ENCODE measurements at places on chromosomes 1 and 21.

GRCh38 chr21:32603131-32603530 is 9.0 kb downstream of the CFAP298 start:
- DNase-seq, result no peak

DNA sequence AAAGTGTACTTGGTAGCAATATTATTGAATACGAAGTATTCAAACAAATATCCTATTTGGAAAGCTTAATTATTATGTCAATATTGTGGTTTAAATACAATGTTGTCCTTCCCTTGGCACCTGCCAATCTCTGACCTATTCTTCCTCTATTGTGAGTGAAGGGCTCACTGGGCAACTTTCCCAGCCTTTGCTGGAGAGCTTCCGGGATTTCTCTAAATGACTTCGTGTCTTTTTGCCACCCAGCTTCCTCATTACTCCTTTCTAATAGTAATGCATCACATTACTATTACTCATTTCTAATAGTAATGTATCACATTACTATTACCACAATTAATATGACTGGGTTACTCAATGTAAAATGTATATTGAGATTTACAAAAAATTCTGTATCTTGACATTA is 880.6 kb downstream of the BRINP3 start:
- DNase-seq, result no peak

DNA sequence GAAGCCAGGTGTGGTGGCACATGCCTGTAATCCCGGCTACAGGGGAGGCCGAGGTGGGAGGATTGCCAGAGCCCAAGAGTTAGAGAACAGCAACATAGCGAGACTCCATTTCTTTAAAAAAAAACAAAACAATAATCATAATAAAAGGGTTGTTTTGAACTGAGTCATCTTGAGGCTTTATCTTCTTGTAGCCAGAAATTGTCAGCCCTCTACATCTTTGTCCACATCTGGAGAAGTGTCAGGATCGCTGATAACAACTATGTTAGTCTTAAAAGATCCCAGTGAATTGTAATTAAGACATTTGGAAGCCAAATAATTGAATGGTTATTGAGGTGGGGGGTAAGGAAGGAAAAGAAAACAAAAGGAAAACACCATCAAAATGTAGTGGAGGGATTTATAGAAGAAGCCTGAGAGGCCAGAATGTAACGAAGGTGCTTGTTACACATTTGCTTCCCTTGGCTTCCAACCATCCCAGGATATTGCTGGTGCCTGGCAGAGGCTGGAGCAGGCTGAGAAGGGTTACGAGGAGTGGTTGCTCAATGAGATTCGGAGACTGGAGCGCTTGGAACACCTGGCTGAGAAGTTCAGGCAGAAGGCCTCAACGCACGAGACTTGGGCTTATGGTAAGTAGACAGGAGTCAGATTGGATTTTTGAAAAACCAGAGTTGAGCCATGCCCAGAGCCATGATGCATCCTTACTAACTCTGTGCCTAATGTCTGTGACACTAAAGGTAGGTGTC is 52.5 kb upstream of the MTR start:
- DNase-seq, result no peak

DNA sequence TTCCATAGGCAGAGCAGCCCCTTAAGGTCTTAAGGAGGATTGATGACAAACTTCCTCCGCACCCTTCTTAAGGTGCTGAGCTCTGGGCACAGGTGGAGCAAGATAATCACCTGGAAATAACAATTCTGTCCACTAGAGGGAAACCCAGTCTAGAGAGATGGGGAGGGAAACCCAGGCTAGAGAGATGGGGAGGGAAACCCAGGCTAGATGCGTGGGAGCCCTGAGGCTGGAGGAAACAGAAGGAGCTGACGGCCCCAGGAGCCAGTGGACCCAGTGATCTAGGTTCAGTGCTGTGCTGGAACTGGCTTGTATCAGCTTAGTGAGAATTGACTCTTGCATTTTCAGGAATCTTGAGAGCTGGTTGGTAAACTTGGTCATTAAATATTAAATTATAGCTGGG is 17.8 kb upstream of the MYCL start:
- DNase-seq, result peak; percentile 70

- DNase-seq, result no peak
These were observed 628.8 kb upstream of the ADAMTS5 start for GRCh38 chr21:27595716-27596115.

GRCh38 chr1:236907205-236907604 is 97.0 kb downstream of the MT1HL1 start:
- no peak for DNase-seq

GRCh38 chr1:160258177-160258798 is 4.1 kb downstream of the DCAF8 start:
- DNase-seq, result no peak

DNA sequence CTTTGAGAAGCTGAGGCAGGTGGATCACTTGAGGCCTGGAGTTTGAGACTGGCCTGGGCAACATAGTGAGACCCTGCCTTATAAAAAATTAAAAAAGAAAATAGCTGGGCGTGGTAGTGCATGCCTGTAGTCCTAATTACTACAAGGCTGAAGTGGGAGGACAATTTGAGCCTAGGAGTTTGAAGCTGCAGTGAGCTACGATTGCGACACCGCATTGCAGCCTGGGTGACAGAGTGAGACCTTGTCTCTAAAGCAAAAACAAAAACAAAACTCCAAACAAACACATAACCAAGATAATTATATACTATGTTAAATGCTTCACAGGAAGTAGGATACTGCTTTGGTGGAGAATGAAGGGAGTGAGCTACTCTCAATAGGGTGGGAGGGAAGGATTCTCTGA is 5.4 kb upstream of the PAFAH2 start:
- DNase-seq, result no peak

- no peak for DNase-seq
These were observed 229.7 kb downstream of the C1orf94 start for GRCh38 chr1:34406377-34406776.

DNA sequence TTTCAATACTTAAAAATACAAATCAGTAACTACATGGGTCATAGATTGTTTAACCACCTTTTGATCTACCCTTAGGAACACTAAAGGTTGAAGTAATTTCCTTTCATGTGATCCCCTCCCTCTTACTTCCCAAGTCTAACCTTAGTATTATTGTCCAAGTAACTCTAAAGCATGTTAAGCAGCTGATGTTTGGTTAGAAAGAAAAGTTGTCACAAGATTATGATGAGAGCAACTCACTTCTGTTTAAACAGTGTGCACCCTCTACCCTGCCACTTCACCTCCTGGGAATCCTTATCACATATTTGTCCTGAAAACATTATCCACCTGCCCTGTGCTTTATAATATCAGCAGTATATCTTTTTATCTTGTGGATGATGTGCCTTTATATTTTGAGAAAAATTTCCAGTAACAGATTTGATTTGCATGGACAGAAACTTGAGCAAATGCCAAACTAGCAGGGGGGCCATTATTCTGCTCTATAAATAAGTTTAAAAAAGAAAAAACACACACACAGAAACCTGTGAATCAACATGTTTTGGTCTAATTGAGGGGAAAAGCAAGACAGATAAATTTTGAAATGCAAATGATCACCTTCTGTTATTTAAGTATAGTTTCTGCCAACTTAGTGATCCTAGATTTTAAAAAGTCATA is 194.3 kb downstream of the RPS6KC1 start:
- DNase-seq, result no peak

GRCh38 chr1:40382108-40382460 is 8.6 kb downstream of the SMAP2 start:
- no peak for DNase-seq

GRCh38 chr21:45228656-45229240 is 58.9 kb downstream of the POFUT2 start:
- no peak for DNase-seq

DNA sequence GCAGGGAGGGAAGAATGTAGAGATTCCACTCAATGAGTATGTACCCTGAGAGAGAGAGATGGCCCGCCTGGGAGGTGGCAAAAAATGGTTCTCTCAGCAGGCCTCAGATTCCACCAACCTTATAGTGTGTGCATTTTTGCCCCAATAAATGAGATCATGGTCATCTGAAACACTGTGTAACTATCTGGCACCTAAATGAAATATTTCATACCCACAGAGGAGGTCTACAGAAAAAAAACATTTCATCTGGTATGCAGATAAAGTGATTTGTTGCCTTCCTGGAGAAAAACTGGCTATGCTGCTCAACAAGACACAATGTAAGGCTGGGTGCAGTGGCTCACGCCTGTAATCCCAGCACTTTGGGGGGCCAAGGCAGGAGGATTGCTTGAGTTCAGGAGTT is 4.9 kb downstream of the TMCO2 start:
- no peak for DNase-seq

DNA sequence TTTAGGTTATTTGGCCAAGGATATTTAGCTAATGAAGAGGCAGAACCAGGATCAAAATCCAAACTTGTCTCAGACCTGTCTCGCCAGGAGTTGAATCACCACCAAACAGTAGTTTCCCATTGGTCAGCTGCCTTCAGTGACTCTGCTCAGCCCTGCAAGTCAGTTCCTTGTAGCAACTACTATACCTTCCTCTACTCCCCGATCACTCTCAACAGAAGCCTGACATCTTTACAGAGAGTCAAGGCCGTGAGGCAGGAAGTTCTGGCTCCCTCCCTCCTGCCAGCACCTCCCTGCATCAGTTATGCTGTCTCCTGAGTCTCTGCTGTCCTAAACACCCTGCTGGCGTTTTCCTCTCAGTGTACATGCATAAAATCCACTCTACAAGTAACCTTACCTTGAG is 13.2 kb downstream of the PSMD4 start:
- DNase-seq, result no peak

DNA sequence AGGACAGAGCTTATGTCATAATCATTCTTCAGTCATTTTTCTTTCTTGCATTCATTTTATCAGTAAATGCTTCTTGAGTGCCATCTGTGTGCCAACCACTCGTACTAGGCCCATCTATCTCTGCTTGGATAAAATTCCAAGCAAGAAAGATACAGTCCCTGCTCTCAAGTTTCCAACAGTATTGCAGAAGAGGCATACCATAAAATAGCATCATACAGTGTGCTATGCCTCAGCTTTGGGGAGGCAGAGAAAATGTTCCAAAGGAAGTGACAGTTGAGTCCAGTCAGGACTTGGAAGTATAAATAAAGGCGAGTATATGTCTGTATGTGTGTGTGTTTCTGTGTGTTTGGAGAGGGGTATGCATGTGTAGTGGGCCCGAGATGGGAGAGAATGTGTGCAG is 113.4 kb upstream of the HOOK1 start:
- DNase-seq, result no peak

DNA sequence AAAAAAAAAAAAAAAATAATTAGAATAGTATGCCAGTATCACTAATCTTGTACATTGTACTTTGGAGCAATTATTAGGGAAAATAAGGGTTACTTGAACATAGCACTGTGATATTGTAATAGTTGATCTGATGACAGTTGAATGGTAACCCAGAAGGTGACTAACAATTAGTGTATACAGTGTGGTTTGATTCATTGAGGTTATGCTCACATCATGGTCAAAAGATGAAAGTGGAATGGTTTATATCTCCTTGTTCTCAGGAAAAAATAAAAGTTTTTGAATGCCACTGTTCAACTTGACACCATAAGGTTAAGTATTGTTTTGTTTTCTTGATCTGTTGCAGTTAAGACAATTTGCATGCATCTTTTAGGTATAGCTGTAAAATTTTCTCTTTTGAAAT is 87.0 kb downstream of the GPR52 start:
- DNase-seq, result no peak

GRCh38 chr1:210310562-210311153 is 18.0 kb upstream of the HHAT start:
- DNase-seq, result no peak

DNA sequence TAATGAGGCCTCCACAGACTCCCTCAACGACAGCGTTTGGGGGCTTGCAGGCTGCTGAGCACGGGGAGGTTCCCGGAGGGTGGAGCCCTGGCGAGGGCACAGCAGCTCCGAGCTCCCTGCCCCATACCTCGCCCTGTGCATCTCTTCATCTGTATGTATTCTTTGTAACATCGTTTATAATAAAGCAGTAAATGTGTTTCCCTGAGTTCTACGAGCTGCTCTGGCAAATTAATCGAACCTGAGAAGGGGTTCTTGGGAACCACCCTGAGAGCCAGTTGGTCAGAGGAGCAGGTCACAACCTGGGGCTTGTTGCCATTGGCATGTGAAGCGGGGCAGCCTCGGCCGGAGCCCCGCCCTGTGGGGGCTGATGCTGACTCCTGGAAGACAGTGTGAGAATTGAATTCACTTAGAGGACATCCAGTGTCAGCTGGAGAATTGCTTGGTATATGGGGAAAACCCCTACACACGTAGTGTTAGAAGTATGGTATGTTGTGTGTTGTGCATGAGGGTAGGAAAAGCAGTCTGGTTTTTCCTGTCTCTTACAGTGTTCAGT is 11.5 kb downstream of the SLC37A1 start:
- no peak for DNase-seq

- peak; percentile 2 for DNase-seq
These were observed 617 bp upstream of the ADGRL2 start for GRCh38 chr1:81799939-81800694.

- no peak for DNase-seq
These were observed 4.3 kb upstream of the SLX9 start for GRCh38 chr21:44935533-44935927.

- no peak for DNase-seq
These were observed 89.0 kb downstream of the GALNT2 start for GRCh38 chr1:230156068-230156467.

DNA sequence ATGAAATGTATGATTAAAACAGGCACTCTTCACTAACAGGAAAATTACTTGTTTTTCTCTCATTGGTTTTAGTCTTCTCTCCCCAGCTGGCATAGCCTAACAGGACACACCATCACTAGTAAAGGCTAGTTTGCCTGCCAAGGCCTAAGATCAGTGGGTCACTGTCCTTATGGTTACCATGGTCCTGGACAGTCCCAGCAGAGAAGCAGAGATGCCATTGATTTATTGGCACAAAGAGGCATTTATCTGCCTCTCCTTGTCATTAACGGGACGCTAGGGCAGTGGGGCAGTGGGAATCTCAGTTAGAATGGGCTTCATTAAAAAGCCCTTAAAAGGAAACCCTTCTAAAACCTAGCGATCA is 13.9 kb downstream of the CD247 start:
- DNase-seq, result no peak

DNA sequence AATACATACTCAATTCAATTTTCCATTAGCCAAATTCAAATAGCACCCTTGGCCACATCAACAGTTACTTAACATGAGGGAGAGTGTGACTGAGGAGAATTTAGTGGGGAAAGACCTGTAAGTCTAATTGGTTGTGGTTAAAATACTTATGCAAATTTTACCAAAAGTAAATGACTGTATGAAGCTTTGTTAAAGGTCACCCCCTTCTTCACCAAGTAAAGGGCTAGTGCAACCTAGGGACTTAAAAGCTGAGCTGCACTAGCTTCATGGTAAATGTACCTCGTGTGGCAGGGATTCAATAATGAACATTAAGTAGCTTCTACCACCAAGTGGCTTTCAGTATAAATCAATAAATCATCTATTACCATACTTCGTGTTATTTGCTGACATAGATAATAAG is 372.0 kb downstream of the NTNG1 start:
- no peak for DNase-seq

DNA sequence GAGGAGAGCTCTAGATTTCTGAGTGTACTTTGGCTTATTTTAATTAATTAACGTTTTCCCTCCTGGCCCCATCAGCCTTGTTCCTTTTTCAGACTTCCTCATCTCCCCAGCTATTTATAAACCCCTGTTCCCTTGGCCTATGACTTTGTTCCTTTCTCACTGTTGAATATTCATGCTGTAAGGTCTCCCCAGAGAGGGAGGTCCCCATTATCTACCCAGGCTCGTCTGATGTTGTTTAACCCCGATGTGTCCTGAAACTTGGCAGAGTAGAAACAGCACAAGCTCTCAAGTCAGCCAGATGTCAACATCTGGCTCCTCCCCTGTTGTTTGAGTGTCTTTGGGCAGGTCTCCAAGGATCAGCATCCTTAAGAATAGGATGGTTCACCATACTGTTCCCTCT is 153.6 kb downstream of the HIVEP3 start:
- DNase-seq, result no peak
